ENCODE measurements at places on chromosomes 6 and 20. TPM values are rescaled to one million over a fixed set of nuclear protein-coding genes. Genes with fewer than 3 reads are reported as not detected.

GRCh38 chr20:8755340-8756118 is 313.4 kb upstream of the PLCB4 start:
- peak; percentile 12 for DNase-seq
- no peaks in the 10 kb centered on the region for H3K36me3 ChIP-seq
- no peaks in the 10 kb centered on the region for H3K4me1 ChIP-seq
- no peak overlapping the region for H3K4me3 ChIP-seq
- H3K27me3 ChIP-seq, result no peaks in the 10 kb centered on the region

DNA sequence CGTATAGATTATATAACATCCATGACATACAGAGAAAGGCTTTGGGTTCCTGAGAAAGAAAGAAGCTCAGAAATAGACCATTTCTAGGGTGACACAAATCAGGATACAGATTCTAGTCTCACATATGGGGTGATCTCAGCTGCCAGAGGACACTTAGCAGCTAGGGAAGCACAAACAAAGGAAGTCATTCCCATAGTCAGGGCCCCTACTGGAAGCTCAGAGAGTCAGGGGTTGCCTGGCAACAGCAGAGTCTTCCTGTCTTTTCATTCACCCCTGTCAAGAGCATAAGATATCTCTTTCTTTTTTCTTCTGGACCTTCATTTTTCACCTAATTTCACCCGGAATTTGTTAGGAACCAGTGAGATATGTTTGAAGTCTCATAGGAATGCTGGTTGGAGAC is 81.9 kb upstream of the IYD start:
- no peaks in the 10 kb centered on the region for H3K4me1 ChIP-seq
- H3K4me3 ChIP-seq, result no peak overlapping the region
- H3K27me3 ChIP-seq, result no peaks in the 10 kb centered on the region

Gene CDS2
- 15.7 TPM for polyA plus RNA-seq

GRCh38 chr6:44556046-44556445 is 168.5 kb downstream of the CDC5L start:
- H3K27me3 ChIP-seq, result no peaks in the 10 kb centered on the region
- no peak overlapping the region for H3K4me3 ChIP-seq
- DNase-seq, result no peak
- no peak overlapping the region for H3K27ac ChIP-seq
- H3K4me1 ChIP-seq, result no peaks in the 10 kb centered on the region
- H3K36me3 ChIP-seq, result no peaks in the 10 kb centered on the region

GRCh38 chr6:44642870-44643522 is 255.5 kb downstream of the CDC5L start:
- no peaks in the 10 kb centered on the region for H3K36me3 ChIP-seq
- H3K4me3 ChIP-seq, result no peak overlapping the region
- no peaks in the 10 kb centered on the region for H3K27me3 ChIP-seq

- no peak overlapping the region for H3K4me3 ChIP-seq
- DNase-seq, result no peak
- H3K27ac ChIP-seq, result peak overlapping the region; percentile 9
- H3K4me1 ChIP-seq, result peaks cover 2% of the 10 kb centered on the region
- H3K36me3 ChIP-seq, result no peaks in the 10 kb centered on the region
These were observed 69.9 kb upstream of the DDR1 start for GRCh38 chr6:30814146-30815040.

- peak; percentile 84 for DNase-seq
- H3K4me3 ChIP-seq, result peak overlapping the region; percentile 63
- peak overlapping the region; percentile 99 for H3K27ac ChIP-seq
- peaks cover 7% of the 10 kb centered on the region for H3K4me1 ChIP-seq
These were observed 58.4 kb downstream of the TRIM38 start for GRCh38 chr6:26021001-26021349.

- H3K36me3 ChIP-seq, result no peaks in the 10 kb centered on the region
- no peak for DNase-seq
- H3K27me3 ChIP-seq, result no peaks in the 10 kb centered on the region
- H3K4me3 ChIP-seq, result no peak overlapping the region
- H3K27ac ChIP-seq, result no peak overlapping the region
- H3K4me1 ChIP-seq, result no peaks in the 10 kb centered on the region
These were observed 94.7 kb downstream of the ANKRD6 start for GRCh38 chr6:89527634-89528033.

Gene SLC4A11
- 2.8 TPM for polyA plus RNA-seq

DNA sequence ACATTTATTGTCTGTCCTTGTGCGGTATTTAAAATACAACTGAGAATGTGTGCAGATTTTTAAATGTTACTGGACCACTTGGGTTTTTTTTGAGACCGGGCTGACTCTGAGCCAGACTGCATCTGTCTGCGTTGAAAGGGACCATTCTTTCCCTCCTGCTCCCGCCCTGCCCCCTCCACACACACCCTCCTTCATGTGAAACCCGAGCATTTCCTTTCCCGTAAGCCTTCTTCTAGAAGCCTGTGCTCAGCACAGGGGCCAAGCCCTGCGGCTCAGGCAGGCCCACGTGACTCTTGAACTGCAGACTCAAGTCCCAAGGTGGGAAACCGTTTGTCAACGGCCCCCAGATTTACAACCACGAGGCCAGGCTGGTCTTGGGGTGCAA is 82.7 kb upstream of the FOXC1 start:
- H3K4me3 ChIP-seq, result no peak overlapping the region
- H3K27ac ChIP-seq, result no peak overlapping the region
- peaks cover 11% of the 10 kb centered on the region for H3K27me3 ChIP-seq
- H3K4me1 ChIP-seq, result peaks cover 5% of the 10 kb centered on the region

DNA sequence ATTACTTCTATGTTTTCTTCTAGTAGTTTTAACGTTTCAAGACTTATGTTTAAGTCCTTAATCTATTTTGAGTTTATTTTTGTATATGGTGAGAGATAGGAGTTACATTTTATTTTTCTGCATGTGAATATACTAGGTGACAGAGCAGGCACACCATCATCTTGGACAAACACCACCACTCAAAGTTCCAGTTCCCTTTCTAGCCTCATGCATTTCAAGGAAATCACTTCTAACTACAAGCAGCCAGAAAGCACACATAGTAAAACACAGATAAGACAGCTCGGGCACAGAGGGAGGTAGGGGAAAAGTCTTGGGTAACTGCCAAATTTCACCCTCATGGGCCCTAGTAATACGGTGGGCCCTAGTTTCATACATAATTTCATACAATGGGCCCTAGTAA is 609.4 kb upstream of the HS3ST5 start:
- no peaks in the 10 kb centered on the region for H3K27me3 ChIP-seq
- H3K4me3 ChIP-seq, result no peak overlapping the region
- H3K27ac ChIP-seq, result no peak overlapping the region
- H3K36me3 ChIP-seq, result no peaks in the 10 kb centered on the region
- DNase-seq, result no peak
- no peaks in the 10 kb centered on the region for H3K4me1 ChIP-seq

Gene KCNQ5
- polyA plus RNA-seq, result 0.12 TPM

GRCh38 chr6:101539510-101540245 is 146.2 kb downstream of the GRIK2 start:
- H3K4me1 ChIP-seq, result no peaks in the 10 kb centered on the region
- no peaks in the 10 kb centered on the region for H3K36me3 ChIP-seq
- no peak overlapping the region for H3K27ac ChIP-seq
- no peak for DNase-seq
- no peak overlapping the region for H3K4me3 ChIP-seq

GRCh38 chr6:3011592-3011991 is 11.9 kb downstream of the NQO2 start:
- H3K4me1 ChIP-seq, result no peaks in the 10 kb centered on the region
- DNase-seq, result no peak
- no peak overlapping the region for H3K4me3 ChIP-seq
- no peaks in the 10 kb centered on the region for H3K27me3 ChIP-seq
- H3K27ac ChIP-seq, result no peak overlapping the region
- peaks cover 20% of the 10 kb centered on the region for H3K36me3 ChIP-seq

Gene TNFAIP3
- polyA plus RNA-seq, result 396 TPM

DNA sequence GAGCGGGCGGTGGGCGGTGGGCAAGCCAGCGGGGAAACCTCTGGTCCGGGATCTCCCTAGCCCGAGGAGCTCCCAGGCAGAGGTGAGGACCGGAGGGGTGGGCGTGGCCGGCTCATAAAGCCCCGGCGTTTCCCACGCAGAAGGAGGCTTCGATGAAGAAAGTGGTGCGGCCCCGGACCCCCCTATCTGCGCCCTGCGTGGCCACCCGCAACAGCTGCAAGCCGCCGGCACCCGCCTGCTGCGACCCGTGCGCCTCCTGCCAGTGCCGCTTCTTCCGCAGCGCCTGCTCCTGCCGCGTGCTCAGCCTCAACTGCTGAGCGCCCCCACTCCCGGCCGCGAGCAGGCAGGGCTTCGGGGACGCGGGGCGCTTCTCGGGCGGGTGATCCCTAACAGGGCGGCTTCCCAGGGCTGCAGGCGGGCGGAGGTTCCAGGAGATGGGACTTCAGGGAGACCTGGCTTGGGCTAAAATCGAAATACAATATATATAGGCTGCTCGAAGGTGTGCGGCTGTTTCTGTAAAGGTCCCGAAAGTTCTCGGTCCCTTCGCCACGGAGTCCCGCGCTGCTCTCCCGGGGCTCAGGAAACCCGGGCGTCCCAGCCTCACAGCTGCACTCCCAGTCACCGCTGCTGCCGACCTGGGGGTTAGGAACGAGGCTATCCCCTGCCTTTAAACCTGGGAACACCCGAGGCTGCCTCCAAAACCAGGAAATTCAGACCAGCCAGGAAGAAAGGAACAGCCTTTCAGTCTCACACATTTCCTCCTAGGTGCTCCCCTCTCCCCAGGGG is 27.8 kb downstream of the ASIP start:
- H3K27ac ChIP-seq, result no peak overlapping the region
- no peak overlapping the region for H3K4me3 ChIP-seq
- H3K4me1 ChIP-seq, result no peaks in the 10 kb centered on the region
- DNase-seq, result peak; percentile 64

GRCh38 chr6:166437661-166438060 is 54.9 kb upstream of the MPC1 start:
- H3K4me3 ChIP-seq, result no peak overlapping the region
- H3K27ac ChIP-seq, result no peak overlapping the region
- no peak for DNase-seq
- no peaks in the 10 kb centered on the region for H3K4me1 ChIP-seq
- H3K27me3 ChIP-seq, result no peaks in the 10 kb centered on the region

- DNase-seq, result no peak
- no peaks in the 10 kb centered on the region for H3K27me3 ChIP-seq
- no peak overlapping the region for H3K4me3 ChIP-seq
- no peaks in the 10 kb centered on the region for H3K36me3 ChIP-seq
- no peaks in the 10 kb centered on the region for H3K4me1 ChIP-seq
These were observed 152.5 kb upstream of the MAP3K7 start for GRCh38 chr6:90739339-90739738.

DNA sequence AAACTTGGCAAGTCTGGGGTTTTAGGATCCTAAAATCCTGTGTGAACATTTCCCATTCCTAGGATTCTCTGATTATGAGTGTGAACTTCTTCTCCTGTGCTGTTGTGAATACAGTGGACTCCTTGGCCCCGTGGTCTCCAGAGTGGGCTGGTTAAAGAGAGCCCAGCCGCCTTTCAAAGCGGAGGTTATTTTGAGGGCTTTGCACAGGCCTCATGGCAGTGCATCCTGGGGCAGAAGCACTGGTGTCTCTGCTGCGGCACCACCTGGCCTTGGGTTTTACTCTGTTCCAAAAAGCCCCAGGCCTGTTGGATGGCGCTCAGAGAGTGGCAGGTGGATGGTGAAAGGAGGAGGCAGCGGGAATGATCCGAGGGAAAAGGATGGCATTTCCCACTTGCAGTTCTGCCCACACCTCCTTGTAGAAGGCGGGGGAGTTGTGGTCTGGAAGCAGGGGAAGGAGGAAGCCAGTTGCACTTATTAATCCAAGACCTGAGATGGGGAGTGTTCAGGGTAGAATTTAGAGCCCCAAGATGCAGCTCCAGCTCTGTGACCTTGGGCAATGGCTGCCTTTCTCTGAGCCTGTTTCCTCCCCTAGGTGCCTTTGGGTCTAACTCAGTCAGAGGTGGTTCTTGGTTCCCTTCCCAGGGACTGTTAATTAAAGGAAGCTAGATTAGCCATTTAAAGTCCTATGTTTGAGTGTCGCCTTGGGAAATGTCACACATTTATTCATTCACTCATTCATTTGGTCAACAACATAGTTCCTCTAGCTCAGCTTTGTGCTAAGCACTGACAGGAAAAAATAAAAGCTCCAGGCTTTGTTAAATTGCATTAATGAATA is 22.4 kb downstream of the MMP24 start:
- no peaks in the 10 kb centered on the region for H3K4me1 ChIP-seq
- no peak overlapping the region for H3K4me3 ChIP-seq
- no peak overlapping the region for H3K27ac ChIP-seq
- no peaks in the 10 kb centered on the region for H3K36me3 ChIP-seq

DNA sequence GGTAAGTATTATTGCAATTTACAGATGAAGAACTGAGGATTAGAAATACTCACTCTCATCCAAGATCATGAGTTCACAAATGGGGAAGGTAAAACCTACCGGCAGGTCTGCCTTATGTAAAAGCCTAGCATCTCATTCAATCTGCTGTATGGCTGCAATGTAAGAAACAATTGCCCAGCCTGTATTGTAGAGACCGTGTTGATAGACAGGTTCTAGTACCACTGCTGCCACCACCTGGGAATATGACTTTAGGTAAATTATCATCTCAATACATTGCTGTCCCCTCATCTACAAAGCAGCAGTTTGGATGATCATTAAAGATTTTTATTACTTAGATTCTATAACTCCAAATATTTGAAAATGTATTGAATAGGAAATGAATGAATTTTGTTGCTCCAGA is 23.3 kb upstream of the ARHGAP18 start:
- H3K36me3 ChIP-seq, result no peaks in the 10 kb centered on the region
- H3K27ac ChIP-seq, result no peak overlapping the region
- H3K4me1 ChIP-seq, result no peaks in the 10 kb centered on the region
- H3K27me3 ChIP-seq, result no peaks in the 10 kb centered on the region
- no peak overlapping the region for H3K4me3 ChIP-seq
- no peak for DNase-seq

Gene TNFRSF6B
- polyA plus RNA-seq, result 45.5 TPM

- no peak overlapping the region for H3K4me3 ChIP-seq
- no peaks in the 10 kb centered on the region for H3K36me3 ChIP-seq
- H3K4me1 ChIP-seq, result no peaks in the 10 kb centered on the region
- no peak overlapping the region for H3K27ac ChIP-seq
These were observed 590.7 kb downstream of the MEI4 start for GRCh38 chr6:78243519-78243918.

DNA sequence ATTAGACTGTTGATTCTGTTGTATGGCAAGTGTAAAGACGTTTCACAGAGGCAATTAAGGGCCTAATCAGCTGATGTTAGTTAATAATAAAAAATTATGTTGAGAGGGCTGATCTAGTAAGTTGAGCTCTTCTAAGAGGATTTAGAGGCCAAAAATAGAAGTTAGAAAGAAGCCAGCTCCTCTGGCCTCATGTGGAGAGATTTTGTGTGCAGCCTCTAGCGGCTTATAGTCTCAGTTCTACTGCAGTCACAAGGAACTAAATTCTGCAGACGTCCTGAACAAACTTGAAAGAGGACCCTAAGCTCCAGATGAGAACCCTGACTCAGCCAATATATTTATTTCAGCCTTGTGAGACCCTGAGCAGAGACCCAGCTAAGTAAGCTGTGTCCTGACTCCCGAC is 498.6 kb downstream of the BTBD3 start:
- H3K36me3 ChIP-seq, result no peaks in the 10 kb centered on the region
- no peaks in the 10 kb centered on the region for H3K4me1 ChIP-seq
- DNase-seq, result no peak
- H3K27me3 ChIP-seq, result no peaks in the 10 kb centered on the region
- no peak overlapping the region for H3K27ac ChIP-seq
